ENCODE measurements at places on chromosomes 16 and 17.

DNA sequence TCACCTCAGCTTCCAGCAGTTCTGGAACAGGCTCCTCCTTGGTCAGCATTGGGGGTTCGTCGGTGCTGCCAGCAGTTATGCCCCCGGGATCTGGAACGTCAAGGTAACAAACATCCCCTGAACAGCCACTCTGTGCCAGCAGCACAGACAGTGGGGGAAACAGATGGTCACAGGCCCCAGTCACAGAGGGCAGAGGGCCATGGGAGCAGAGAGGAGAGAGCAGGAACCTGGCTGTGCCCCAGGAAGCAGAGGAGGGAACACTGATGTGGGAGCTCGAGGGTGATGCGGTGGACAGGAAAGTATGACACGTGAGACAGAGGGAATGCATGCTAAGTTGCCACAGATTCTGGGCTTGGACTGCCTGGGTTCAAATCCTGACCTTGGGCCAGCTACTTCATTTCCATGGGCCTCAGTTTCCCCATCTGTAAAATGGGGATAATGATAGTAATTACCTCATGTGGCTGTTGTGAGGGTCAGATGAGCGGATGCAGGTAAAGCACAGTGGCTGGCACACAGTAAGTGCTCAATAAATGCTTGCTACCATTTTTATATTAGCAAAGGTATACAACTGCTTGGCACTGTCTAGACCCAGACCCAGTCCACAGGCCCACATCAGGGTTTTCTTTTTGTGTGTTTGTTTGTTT, 4.9 kb downstream of the BCL7C start:
- no peak for DNase-seq

GRCh38 chr16:72013389-72013788, 4.8 kb downstream of the DHODH start:
- no peak for DNase-seq

DNA sequence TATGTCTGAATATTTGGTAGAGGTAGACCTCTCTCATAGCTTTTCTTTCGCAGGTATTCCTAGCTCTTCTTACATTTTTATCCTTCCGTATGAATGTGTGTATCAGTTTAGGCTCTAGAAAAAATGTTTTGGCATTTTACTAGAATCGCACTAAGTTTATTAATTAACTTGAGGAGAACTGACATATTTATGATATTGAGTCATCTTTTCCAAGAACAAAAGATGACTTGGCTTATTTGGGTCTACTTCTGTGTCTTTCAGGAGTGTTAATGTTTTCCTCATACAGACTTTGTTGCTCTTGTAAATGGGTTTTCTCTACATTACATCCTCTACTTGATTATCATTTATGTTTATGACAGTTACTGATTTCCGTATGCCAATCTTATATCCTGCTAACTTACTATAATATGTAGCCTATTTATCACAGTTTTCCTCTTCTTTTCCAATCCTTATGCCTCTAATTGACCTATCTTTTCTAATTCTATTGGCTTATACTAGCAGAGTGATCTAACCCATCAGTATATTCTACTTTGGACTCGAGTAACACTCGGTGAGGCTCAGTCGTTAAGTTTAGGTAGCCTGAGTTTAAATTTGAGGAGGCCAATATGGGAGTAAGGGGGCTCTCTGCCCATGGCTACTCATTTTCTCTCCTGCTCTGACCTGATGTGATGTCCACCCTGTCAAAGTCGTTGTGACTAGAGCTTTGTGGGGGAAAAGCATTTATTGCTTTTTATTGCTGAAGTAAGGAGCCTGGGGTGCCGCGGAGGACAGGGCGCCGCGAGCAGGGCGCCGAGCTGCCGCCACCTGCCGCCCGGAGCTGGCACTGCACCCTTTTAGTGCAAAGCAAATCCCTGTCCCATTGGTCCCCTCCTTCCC, 20.0 kb downstream of the ST6GALNAC1 start:
- peak; percentile 66 for DNase-seq

- DNase-seq, result no peak
Observed at GRCh38 chr17:61294777-61295176, 104.9 kb upstream of the TBX2 start.

- DNase-seq, result no peak
Observed at GRCh38 chr16:68335175-68335574, 24.4 kb downstream of the PRMT7 start.

GRCh38 chr16:73804456-73804855, 492.2 kb upstream of the PSMD7 start:
- no peak for DNase-seq

GRCh38 chr16:13063457-13063856, 162.1 kb downstream of the SHISA9 start:
- no peak for DNase-seq

GRCh38 chr17:79803997-79804855, 7.3 kb upstream of the CBX8 start:
- DNase-seq, result peak; percentile 43

GRCh38 chr17:64296246-64296645, 33.2 kb upstream of the TEX2 start:
- DNase-seq, result no peak

GRCh38 chr16:2767140-2767731, 9.8 kb downstream of the ELOB start:
- no peak for DNase-seq

- DNase-seq, result peak; percentile 27
Observed at GRCh38 chr17:6843241-6843880, 11.8 kb upstream of the TEKT1 start.

DNA sequence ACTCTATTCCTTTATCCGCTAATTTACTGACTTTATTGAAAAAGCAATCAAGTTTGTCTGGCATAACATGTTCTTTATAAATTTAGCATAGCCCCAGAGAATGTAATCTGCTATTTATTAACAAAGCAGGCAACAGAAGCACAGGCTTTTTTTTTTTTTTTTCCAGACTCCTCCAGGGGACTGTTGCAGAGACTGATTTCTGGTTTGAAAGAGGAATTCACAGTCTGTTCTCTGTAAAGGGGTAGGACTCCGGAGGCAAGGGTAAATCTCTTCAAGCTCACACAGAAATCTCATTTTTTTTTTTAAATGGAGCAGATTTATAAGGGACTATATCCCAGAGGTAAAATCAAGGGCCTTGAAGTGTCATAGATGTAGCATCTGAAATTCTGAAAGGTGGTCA, 1386.5 kb upstream of the CDH8 start:
- DNase-seq, result no peak

DNA sequence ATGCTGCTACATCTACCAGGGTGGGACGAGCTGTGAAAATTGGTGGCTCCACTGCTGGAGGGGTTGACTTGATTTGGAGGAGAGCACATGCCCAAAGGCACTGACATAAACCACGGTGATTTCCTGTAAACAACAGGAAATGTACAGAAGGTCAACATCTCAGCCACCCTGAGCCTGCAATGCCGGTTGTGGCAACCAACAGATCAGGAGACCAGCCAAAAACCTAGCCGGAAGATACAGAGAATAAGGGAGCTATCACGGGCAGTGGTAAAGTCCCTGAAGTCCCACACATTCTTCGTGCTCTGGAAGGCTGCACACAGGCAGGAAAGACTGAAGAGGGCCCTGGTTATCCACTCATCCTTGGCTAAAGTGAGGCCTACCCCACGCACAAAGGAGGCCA, 56.2 kb downstream of the ADCY9 start:
- DNase-seq, result no peak
